ENCODE measurements at places on chromosomes 6 and 20.

DNA sequence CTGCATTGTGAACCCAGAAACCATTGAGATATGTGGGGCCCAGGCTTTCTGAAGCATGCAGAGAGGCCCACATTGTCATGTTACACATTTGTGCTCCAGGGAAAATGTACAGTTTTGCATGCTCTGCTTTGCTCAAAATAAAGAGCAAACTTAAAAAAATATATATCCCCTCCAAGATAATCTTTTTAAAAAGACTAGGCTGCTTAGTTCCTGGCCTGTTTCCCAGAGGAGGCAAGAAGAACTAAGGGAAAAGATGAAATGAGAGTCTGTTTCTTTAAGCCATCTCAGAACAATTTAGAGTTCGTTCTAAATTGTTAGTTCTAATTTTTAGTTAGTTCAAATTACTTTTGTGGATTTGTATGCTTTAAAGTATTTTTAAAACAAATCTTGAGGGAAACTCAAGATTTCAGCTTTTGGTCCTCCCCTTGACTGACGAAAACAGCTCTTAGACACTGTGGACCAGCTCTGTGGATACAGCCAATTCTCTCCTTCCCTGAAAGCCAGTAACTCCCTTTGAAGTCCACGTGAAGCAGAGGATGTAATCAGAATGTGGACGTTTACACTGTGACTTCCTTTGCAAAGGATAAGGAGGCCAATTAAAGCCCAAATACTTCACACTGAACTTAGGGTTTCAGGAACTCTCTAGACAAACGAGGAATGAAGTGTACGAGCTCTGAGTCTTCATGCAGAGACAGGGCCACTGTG, 84.7 kb downstream of the CD164 start:
- no peak for DNase-seq

DNA sequence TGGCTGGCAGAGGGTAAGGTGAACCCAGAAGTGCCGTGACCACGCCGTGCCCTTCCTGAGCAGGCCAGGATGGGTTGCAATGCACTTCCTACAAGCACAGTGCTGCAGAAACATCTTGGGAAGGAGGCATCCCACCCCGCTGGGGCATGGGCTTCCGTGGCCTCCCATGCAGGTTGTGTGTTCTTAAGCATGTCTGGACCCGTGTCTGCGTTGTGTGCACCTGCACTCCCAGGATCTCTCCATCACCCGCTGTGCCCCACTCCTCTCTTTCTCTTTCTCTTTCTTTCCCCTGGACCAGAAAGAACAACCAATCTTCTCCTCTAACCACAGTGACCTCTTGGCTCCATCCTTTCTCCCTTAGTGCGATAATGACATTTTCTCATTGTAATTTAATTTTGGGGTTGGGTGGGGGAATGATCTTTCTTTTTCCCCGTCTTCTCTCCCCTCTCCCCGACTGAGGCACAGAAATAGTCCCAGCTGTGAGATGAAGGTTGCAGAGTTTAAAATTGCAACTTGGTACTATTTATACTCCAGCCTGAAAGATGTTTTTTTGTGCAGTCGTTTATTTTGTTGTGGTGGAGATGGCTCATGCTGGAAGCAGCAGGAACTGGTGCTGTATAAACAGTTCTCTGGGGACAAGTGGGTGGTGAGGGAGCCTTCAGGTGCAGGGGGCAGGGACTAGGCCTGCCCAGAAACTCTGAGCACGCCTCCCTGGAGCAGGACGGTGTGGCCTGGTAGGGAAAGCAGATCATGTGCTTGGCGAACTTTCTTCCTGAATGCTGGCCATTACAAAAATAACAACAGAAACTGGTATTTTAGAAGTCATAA, 20.5 kb downstream of the BCAS4 start:
- no peak for DNase-seq

DNA sequence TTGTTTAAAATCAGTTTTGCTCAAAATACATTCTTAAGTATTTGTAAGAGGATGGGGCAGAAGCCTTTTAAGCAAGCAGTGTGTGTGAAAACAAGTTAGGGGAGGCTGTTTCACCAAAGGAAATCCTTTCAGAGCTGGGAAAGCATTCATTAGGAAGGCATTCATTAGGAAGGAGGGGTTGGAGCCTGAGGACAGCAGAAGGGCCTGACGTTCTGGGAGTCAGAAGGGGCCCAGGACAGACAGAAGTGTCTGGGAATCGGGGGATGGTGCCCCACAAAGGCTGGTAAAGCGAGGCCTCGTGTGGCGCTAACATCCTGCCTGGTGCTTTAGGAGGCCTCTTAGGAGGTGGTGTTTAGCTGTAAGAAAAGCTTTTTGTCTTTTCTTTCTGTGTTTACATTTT, 80.6 kb upstream of the NXT1 start:
- no peak for DNase-seq

- DNase-seq, result no peak
These were observed 113.9 kb upstream of the PRSS16 start for GRCh38 chr6:27133281-27134227.

- DNase-seq, result no peak
These were observed 18.4 kb upstream of the RAMACL start for GRCh38 chr6:166604911-166605310.

DNA sequence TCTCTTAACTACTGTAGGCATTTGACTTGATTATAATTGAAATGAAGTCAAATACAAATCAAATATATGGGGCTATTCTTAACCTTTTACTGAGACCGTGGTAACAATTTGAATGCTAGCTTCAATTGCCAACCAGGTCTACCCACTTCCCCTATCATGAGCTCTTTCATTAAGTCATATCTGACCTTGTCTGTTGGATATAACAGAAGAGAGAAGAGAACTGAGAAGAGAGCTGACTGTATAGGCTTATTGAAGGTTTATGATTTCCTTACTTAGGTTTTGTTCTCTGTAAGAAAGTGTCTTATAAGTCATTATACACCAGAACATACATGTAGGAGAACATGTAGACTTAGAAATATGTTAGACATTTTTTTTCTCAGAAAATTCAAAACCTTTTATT, 549.4 kb downstream of the COL12A1 start:
- no peak for DNase-seq

DNA sequence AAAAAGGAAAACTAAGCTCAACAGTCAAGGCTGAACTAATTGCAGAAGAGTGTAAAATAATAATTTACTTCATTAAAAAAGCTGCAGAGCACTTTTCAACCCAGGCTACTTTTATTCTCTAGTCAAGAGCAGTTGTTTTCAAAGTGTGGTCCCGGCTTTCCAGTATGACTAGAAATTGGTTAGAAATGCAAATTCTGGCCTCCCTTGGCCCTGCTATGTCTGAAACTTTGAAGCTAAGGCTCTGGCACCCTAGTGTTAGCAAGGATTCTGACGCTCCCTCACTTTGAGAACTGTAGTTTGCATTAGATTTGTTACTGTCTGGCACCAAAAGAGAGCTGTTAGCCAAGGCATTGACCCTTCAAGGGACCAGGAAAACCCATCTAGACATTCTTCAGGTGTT, 9.5 kb upstream of the NXT1 start:
- DNase-seq, result no peak

- DNase-seq, result no peak
These were observed 654 bp downstream of the TBC1D7 start for GRCh38 chr6:13327691-13328075.

DNA sequence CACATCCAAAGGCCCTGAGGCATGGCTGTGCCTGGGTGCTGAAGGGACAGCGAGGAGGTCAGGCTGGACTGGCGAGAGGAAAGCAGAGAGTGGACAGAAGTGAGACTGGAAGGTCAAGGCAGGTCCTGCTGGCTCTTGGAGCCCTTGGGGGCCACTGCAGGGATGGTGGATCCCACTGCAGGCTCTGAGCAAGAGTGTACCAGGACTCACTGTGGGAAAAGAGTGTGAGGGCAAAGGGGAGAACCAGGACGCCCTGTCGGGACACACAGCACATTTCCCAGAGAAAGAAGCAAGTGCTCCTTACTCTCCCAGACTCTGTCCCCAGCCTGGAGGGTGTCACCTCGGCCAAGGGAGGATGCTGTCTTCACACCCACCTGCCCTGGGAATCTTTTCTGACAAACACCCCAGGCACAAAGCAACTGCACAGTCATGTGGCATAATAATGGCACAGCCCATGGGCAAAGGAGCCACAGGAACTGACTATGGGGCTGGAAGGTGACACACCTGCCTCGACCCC, 172.3 kb upstream of the CST7 start:
- DNase-seq, result no peak

DNA sequence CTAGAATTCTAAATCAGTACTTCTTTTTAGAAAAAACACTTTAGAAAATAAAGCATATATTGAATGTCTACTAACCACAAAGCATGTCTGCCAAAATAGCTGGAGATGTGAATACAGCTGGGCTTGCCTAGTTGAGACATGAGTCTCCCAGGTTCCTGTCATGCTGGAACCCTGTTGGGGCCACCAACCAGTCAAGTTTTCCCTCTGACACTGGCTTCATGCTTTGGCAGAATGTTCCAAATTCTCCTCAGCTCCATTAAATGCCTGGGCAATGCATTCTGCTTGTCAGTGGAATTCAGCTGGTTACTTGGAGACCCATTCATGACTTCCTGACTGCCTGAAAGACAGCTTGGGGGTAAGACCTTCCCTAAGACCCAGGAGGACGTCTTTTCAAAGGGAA, 87.2 kb downstream of the PRND start:
- no peak for DNase-seq

DNA sequence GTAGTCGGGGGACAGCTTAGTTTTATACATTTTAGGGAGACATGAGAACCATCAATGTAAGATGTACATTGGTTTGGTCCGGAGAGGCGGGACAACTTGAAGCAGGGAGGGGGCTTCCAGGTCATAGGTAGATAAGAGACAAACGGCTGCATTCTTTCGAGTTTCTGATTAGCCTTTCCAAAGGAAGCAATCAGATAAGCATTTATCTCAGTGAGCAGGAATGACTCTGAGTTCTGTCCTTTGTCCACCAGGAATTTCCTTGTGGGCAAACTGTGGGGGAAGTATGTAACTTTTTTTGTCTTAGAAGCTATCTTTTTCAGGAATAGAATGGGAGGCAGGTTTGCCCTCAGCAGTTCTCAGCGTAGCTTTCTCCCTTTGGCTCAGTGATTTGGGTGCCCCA, 1.4 kb downstream of the YTHDF1 start:
- no peak for DNase-seq

DNA sequence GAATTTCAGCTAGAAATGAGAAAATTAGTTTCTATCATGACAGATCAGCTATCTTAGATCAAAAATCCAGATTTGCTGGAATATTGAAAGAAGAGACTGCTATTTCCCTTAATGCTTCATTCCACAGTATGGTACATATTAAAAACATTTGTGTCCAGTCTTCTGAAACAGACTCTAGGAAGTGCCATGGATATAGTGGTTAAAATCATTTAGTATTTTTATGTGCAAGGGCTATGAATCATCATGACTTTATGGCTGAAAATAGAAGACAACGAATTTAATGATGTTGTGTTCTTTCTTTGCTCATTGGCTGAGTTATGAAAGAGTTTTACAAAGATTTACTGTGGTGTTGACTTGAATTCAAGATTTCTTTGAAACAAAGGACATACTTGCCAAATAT, 146.6 kb downstream of the ANKRD60 start:
- DNase-seq, result peak; percentile 80

DNA sequence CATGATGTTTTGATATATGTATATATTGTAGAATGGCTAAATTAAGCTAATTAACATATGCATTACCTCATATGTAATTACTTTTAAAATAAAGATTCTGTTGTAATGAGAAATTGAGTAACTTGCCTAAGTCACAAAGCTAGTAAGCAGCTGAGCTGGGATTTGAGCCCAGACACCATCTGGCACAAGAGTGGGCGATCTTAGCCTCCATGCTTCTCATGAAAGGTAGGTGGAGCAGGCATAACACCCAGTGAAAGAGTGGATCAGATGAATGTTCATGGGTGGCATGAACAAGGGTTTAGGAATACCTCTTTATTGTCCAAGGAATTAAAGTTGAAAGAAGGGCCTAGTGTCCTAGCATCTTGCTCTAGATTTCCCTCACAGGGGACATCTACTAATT, 365.4 kb downstream of the TFAP2B start:
- no peak for DNase-seq

GRCh38 chr6:33343953-33344611, 26.5 kb upstream of the ZBTB22 start:
- no peak for DNase-seq

DNA sequence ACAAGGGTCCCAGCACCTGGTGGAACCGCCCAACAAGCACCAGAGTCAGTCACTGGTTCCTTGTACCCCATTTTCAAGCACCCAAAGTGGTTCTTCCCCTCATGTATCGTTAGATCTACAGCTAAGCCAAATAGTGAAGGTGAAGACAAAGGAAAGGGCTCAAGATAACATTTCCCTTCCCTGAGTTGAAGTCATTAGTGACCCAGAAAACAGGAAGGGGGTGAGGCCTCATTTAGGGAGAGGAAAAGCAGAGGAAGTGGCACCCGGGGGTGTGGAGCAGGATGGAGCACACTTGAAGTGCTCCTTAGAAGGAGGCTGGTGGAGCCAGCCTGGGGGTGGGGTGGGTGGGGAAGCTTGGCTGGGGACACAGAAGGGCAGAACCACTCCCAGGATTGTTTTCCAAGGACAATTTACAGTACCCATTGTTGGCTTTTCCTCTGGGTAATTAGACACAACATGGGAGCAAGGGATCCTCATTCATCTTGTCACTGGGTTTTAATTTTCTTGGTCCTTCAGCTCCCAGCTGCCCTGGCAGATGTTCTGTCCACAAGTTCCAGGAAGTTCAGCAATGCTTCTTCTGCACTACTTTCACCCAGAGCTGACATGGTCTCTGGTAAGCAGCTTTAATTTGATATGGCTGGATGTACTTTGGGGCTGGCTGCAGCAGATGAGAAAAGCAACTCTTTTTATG, 73.3 kb upstream of the CD93 start:
- DNase-seq, result no peak

DNA sequence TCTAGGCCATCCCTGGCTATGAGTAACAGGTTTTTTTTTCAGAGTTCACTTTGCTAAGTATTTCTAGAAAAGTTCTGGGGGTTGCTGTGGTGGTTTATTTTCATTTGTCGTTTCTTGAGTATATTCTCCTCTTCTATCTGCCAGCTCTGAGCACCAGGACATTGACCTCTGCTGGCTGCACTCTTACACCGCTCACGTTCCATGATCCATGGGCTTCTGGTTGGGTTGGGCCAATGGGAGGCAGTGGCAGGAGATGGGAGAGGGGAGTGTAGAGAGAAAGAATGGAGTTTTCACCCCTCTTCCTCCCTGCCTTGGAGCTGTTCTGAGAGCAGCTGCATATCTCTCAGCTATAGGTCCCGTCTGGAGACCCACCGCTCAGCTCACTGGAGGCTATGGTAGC, 161.0 kb upstream of the ATXN1 start:
- no peak for DNase-seq

GRCh38 chr6:22353101-22353500, 56.3 kb upstream of the PRL start:
- no peak for DNase-seq

DNA sequence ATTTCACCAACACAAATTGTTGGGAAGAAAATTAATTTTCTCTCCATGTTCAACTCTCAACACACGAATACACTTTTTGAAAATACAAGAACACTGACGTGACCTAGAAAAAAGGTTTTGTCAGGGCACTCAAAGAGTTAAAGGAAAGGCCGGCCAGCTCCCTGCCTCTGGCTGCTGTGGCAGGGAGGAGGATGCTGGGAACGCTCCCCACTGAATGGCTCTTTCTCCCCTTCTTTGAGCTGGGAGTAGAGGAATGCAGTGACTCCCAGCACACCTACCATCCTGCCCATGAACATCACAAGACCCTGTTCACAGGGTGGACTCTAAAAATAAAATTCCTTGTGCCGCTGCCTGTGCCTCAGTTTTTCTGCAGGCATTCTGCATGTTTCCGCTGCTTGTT, 47.0 kb downstream of the MAP3K5 start:
- no peak for DNase-seq
